ENCODE measurements at places on chromosomes 11 and 22.
A peak's percentile ranks its signal among the peaks of the same experiment; 100 is the strongest.

DNA sequence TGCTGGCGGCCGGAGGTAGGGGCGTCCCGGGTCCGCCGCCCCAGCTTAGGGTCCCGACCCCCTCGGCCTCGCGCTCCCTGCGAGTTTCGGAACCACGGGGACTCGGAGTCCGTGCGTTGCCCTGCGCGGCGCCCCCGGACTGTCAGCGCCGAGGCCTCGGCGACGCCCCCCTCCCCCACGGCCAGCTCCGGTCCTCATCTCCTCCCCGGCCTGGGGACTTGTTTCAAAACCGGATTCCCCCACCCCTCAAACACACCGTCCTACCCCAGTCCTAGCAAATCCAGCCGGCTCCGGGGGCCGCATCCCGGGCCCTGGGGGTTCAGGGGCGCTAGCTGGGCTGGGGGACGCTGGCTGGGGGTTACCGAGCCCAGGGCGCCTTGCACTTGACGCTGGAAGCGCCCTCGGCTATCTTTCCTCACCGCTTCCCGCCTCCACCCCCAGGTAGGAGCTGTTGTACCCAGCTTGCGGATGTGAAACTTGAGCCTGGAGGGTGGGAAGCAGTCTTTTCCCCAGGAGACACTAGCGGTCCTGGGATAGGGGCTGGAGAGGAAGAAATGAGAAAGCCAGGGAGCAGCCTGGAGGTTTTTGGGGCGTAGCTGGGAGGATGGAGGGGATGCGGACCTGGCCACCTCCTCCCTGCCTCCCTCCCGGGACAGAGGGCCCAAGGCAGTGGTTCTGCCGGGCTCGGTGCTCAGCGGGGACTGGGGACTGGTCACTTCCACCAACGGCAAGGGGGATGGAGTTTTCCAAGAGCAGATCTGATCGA, 550 bp downstream of the FBLN1 start:
- no peak for DNase-seq

GRCh38 chr11:94673951-94674491, 94.1 kb upstream of the AMOTL1 start:
- DNase-seq: peak; percentile 98

- peak; percentile 68 for DNase-seq
Observed at GRCh38 chr11:76291576-76292526, 85.5 kb upstream of the WNT11 start.

DNA sequence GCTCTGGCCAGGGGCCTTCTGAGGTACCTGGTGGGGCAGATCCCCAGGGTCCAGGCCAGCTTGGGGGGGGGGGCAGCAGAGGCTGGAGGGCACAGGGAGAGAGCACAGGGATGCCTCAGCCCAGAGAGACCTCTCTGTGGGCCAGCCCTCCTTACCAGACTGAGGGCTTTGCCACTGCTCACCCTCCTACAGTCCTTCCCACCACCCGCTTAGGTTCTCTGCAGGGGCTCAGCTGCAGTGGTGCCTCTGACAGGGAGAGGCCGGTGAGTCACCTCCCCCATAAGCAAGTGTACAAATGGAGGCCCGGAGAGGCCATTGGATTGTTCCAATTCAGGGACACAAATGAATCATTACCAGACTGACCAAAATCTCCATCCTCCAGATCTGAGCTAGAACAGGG, 68.1 kb upstream of the LMO1 start:
- DNase-seq: no peak

GRCh38 chr22:45136594-45136993, 27.1 kb upstream of the NUP50 start:
- no peak for DNase-seq

DNA sequence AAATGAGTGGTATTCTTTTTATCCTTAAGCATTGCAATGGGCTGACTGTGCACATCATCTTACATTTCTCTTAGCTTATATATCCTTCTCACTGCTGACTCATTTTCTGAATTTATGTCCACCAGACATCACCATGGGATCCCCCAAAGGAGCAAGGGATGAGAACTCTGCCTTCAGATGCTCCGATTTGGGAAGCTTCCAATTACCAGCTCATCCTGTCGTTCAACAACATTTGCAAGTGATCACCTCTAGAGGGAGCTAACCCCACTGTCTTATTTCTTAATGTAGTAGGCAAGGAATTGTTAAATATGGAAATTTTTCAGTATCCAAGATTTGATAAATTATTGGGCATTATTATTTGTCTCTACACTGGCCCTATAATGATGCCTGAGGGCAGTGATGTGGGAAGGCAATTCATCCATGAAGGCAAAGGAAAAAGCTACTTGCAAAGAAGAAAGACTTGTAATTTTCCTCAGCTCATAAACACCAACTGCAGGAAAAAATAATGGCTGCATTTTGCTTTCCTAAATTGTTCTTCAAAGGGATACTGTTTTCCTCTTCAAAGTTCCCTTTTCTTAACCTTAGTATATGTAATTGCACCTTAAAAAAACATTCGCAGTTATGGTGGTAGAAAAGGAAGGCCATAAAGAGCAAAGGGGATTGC, 102.4 kb upstream of the FSHB start:
- DNase-seq: no peak

GRCh38 chr22:49977578-49977977, 17.0 kb downstream of the PIM3 start:
- no peak for DNase-seq

DNA sequence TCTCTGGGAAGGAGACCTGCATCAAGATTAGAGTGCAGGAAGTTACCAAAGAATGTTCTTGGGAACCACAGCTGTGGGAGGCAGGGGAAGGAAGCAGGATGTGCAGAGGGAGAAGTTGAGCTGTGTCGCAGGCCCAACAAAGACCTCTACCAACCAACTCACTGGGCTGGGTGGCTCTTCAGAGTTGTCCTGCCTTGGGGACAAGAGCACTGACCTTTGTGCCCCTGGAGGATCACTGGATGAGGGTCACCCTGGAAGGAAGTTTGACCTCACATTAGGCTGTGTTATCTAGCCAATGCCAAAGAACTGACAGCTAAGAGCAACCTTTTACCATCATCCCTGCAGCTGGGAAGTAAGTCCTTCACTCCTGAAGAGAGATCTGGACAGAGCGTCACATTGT, 130.6 kb downstream of the RRAS2 start:
- DNase-seq: no peak

GRCh38 chr22:38203855-38204514, 2.2 kb downstream of the MAFF start:
- no peak for DNase-seq

- DNase-seq: no peak
Observed at GRCh38 chr22:45760682-45761081, 89.0 kb downstream of the ATXN10 start.

- no peak for DNase-seq
Observed at GRCh38 chr11:69526453-69526810, 45.0 kb downstream of the LINC01488 start.

GRCh38 chr11:134079317-134079716, 10.4 kb downstream of the JAM3 start:
- DNase-seq: no peak

GRCh38 chr11:45650166-45651095, 15.0 kb downstream of the CHST1 start:
- no peak for DNase-seq

- no peak for DNase-seq
Observed at GRCh38 chr22:33431300-33431699, 373.1 kb upstream of the SYN3 start.

Data from DMS79 (cell line).